Fibroblast of skin of right biceps (primary cell): ENCODE measurements at places on chromosomes 12 and 14.
A peak's percentile ranks its signal among the peaks of the same experiment; 100 is the strongest.

- peak; percentile 67 for DNase-seq
Measured at GRCh38 chr14:105021656-105022275, 883 bp upstream of the CDCA4 start.

- no peak for DNase-seq
Measured at GRCh38 chr12:30461026-30461615, 234.5 kb downstream of the IPO8 start.

GRCh38 chr14:96804895-96805294 is 7.7 kb downstream of the VRK1 start:
- no peak for DNase-seq

- DNase-seq: peak; percentile 94
Measured at GRCh38 chr14:74886001-74886400, 4.3 kb downstream of the DLST start.

DNA sequence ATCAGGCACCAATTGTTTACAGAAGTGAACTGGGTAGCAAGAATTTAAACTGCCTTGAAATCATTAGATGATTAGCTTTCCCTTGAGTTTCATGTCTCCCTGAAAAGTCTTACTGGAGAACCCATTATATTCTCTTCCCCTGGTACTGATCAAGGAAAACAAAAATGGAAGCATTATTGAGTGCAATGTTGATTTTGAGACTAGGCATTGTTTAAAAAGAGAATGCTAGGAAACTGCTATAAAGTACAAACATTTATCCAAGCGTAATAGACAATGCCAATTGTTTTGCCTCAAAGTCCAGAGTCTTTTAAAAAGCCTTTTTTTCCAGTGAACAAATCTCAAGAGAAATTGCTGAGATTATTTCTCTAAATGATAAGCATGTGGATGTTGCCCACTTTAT is 197.0 kb downstream of the CCER1 start:
- DNase-seq: no peak

DNA sequence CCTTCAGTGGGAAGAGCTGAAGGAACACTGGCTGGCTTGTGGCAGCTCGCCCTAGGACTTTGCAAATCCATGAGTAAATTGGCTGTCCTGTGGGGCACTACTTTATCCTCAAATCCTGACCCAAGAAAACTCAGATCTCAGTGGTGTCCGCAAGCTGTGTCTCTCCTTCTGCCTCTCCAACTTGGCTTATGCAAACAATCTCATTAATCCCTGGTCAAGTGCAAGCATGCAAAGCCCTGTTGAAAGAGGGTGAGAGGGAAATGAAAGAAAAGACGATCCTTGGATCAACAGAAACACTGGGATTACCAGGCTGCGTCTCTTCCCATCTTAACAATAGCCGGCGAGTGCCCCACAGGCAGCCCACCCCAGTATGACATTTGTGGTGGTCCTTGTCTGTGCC is 901.6 kb downstream of the BCL11B start:
- no peak for DNase-seq

DNA sequence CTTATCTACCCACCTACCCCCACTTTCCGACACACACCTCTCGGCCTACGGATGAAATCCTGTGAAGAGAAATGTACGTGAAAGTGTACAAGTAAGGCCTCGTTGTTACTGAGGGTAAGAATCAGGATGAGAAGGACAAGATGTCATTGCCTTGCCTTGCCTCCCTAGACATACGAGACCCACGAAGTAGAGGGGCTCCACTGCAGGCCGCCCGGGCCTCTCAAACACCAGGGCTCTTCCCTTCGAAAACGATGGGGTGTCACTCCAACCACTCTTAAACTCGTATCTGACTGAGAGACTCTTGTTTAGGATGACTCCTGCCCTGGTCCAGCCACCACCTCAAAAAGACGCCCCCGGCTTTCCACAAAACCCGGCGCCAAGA is 498 bp downstream of the RACGAP1 start:
- peak; percentile 10 for DNase-seq

DNA sequence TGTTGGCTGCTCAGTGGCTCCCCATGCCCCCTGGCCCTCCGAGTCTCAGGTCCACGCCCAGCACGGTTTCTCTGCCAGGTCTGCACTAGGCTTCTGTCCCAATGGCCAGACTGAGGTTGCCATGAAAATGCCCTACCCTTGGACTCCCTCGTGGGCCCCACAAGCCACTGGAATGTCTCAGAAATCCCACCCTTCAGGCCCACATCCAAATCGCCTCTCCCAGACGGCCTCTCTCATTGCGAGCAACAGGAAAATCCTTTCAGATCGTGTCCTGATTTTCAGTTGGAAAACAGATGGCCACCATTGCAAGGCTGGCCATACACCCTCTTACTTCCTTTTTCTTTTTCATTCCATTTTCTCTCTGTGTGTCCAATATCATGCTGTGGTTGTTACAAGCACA is 77.3 kb downstream of the IRF2BPL start:
- peak; percentile 24 for DNase-seq

GRCh38 chr14:91985008-91985407 is 37.5 kb upstream of the FBLN5 start:
- peak; percentile 87 for DNase-seq

DNA sequence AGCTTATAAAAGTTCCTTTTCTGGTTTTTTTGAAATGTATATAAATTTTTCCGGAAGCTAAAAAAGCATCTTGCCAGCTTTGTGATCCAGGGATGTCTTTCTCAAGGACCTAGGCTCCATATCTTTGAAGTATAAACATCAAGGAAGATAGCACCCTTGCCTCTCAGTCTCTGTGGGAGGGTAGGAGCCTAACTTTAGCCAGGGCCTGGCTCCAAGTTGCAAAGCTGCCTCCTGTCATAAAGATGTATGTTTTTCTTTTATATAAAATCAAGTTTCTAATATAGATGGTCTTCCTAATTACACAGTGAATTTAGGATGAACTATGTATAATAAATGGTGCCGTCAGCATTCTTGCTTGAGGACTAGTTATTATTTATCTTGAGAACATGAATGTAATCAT is 612.6 kb upstream of the USP15 start:
- DNase-seq: no peak

- no peak for DNase-seq
Measured at GRCh38 chr14:79911744-79912143, 299.6 kb downstream of the DIO2 start.

GRCh38 chr14:64788706-64789105 is 84.5 kb downstream of the PLEKHG3 start:
- peak; percentile 96 for DNase-seq

DNA sequence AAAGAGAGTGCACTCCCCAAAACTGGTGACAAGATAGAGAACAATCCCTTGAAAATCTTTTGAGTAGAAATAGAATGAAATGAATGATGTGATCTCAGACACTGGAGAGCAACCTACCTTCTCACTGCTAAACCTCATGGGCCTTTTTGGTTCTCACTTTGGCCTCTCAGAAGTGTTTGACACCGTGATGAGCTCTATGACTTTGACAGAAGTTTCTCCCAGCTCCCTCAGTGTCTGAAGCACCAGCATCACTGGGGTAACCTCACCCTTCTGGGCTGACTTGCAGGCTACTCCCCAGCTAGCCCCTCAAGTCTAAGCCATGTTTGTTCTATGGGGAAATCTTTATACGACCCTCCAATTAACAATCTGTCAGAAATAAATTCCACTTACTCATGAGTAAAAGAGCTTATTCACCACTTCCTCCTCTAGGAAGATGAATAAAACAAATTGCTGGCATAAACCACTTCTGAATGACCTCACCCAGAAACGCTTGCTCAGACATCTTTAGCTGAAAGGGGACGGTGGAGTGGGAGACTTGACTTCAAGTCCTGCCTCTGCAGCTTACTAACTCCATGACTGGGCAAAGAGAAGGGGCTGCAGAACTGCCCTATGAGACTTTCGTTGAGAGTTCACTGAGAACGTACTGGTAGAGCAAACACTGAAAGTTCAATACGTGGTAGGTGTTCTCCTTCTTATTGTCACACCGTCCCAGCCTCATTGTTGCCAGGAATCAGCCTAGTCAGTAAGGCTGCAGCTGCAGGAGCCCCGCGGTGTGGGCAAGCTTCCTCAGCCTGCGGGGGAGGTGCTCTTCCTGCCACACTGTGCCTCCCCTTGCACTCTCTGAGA is 46.5 kb downstream of the ST8SIA1 start:
- peak; percentile 83 for DNase-seq

- no peak for DNase-seq
Measured at GRCh38 chr14:38080696-38081095, 127.0 kb upstream of the SSTR1 start.

DNA sequence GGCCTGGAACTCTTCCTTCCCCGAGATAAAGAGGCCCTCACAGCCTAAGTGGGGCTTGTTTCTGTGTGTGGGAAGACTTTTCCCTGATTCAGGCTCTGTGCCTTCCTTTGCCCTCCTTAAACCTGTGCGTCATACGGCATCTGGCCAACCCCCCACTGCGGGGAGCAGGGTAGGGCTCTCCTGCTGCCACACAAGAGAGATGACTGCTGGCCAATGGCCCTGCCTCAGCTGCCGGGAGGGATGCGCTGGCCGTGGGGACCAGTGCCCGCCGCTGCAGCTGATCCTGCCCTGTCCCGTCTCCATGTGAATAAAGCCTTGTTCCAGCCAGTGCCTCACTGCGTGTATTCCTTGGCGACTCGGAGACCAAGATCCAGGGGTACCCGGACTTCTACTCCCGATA is 42.5 kb upstream of the BEGAIN start:
- no peak for DNase-seq

DNA sequence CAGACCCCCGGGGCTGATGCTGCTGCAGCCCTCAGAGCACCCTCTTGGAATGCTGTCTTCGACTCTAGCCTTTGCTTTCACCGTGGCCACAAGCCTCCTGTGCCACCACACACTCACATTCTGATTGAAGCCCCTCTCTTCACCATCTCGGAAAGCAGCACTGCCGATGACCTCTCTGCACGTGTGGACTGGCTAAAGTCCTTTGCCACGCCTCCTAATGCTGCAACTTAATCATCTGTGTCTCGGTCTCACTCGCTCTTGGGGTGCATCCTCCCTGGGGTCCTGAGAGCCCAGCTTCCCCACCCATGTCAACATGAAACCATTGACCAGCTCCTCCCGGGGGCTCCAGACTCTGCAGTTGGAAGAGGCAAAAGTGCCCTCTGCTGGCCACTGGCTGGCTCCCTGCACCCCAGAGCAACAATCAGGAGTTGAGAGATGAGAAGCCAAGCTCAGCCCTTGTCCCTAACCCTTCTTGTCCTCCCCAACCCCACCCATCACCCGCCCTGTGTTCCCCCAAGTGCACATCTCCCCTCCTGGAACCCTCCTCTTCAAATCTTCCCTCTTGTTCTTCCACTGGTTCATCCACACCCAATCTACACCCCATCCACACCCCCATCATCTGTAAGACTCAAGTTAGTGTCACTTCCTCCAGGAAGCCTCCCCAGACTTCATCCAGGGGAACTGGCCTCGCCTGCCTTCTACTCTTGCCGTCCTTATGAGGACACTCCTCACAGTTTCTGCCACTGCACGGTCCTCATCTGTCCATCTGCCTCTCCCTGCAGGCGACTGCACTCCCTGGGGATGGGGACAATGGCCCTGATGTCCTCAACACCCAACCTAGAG is 23.6 kb upstream of the FAM181A start:
- no peak for DNase-seq

- DNase-seq: peak; percentile 10
Measured at GRCh38 chr12:14936224-14936861, 2.0 kb downstream of the ERP27 start.

DNA sequence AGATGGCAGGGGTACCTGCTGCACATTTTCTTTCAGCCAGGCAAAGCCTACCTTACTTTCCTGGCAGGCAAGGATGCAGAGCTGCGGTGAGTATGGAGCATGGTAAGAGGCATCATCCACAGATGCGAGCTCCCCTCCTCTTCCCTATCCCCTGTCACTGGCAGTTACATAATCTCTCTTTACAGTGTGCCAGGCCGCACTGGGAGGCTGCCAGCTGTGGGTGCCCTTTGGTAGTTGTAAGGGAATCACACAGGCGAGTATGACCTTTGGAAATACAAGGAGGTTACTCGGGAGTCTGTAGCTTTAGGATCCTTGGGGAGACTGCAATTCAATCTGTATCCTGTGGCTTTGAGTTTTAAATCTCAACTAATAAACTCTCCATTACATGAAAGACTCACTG is 132.5 kb downstream of the KTN1 start:
- no peak for DNase-seq

GRCh38 chr12:19119440-19119839 is 10.1 kb upstream of the PLEKHA5 start:
- DNase-seq: no peak

DNA sequence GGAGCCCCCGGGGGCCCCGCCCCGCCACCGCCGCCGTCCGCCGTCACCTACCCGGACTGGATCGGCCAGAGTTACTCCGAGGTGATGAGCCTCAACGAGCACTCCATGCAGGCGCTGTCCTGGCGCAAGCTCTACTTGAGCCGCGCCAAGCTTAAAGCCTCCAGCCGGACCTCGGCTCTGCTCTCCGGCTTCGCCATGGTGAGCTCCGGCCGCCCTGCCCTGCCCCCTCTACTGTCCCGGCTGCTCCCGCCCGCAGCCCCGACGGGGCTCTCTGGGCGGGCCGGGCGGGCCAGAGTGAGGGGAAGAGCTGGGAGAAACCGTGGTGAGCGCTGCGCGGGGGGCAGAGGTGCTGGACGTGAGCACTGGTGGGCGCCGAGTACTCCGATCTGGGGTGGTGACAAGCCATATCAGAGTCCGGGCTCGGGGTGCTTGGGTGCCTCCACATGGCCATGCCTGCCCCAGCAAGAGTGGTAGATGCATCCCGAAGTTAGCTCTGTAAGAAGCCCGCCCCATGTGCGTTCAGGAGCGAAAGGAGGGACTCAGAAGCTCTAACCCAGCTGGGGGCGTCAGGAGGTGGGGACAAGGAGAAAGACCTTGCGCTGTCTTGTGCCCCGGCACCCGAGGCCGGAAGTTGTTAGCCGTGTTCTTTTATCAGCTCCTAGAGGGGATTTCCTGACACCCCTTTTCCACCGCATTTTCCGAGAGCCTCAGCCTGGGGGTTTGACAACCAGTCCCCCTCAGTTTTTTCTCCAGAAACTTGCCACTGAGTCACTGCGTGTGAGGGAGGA is 717 bp downstream of the ORAI1 start:
- DNase-seq: peak; percentile 75

DNA sequence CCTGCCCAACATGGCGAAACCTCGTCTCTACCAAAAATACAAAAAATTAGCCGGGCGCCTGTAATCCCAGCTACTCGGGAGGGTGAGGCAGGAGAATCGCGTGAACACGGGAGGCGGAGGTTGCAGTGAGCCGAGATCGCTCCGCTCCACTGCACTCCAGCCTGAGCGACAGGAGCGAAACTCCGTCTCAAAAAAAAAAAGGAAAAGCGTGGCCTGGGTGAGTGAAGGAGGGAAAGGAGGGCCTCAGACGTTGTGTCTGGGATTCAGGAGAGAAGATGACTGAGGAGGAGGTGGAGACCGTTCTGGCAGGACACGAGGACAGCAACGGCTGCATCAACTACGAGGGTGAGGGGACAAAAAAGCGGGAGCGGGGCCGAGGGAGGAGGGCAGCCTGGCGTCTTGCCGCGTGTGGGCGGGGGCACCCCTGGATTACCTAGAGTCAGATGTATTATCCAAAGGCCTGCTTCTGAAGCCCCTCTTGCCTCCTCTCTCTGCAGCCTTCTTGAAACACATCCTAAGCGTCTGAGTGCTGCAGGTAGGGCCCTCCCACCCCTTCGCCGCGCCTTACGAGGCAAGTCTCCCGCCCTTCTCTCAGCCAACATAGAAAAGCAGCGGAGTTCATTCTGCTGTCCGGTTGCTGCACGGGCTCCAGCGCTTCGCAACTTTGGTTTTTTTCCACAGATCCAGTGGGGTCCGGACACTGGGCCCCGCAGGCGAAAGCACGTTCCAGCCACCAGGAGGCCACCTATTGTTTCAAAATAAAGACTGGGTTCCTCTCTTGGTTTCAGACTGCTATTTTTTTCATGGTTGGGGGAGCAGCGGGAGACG is 744 bp upstream of the MYL6 start:
- DNase-seq: peak; percentile 91
